B cell (primary cell): ENCODE measurements at places on chromosomes 11 and 22. TPM values are rescaled to one million over a fixed set of nuclear protein-coding genes. Genes with fewer than 3 reads are reported as not detected.

SYT12 gene
- not detected in 2 replicates for total RNA-seq

RIN1 gene
- 1.1 and 1.7 TPM in 2 replicates for total RNA-seq

GVQW3 gene
- 8.2 TPM in 2 replicates for total RNA-seq

DNA sequence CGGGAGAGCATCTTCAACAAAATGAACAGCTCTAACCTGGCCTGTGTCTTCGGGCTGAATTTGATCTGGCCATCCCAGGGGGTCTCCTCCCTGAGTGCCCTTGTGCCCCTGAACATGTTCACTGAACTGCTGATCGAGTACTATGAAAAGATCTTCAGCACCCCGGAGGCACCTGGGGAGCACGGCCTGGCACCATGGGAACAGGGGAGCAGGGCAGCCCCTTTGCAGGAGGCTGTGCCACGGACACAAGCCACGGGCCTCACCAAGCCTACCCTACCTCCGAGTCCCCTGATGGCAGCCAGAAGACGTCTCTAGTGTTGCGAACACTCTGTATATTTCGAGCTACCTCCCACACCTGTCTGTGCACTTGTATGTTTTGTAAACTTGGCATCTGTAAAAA is 109.9 kb downstream of the ARHGAP8 start:
- DNase-seq = no peak
- H3K27ac ChIP-seq = no peak overlapping the region
- no peaks in the 10 kb centered on the region for H3K27me3 ChIP-seq
- H3K4me3 ChIP-seq = no peak overlapping the region
- no peaks in the 10 kb centered on the region for H3K4me1 ChIP-seq

FAT3 gene
- total RNA-seq = not detected in 2 replicates

GRCh38 chr22:50082961-50083461 is 2.2 kb downstream of the MLC1 start:
- no peaks in the 10 kb centered on the region for H3K4me1 ChIP-seq
- no peaks in the 10 kb centered on the region for H3K27me3 ChIP-seq
- H3K4me3 ChIP-seq = no peak overlapping the region
- no peaks in the 10 kb centered on the region for H3K36me3 ChIP-seq
- no peak for DNase-seq

UBXN1 gene
- total RNA-seq = 186 and 193 TPM in 2 replicates

OR51E2 gene
- not detected in 2 replicates for total RNA-seq

SLC6A5 gene
- total RNA-seq = not detected in 2 replicates

GRCh38 chr22:42171417-42171816 is 40.8 kb upstream of the CYP2D6 start:
- H3K4me1 ChIP-seq = peaks cover 12% of the 10 kb centered on the region
- no peak overlapping the region for H3K27ac ChIP-seq
- no peaks in the 10 kb centered on the region for H3K27me3 ChIP-seq
- H3K36me3 ChIP-seq = peaks cover 4% of the 10 kb centered on the region
- no peak for DNase-seq

PARVB gene
- total RNA-seq = 49.4 and 49.8 TPM in 2 replicates

GRCh38 chr11:1573077-1573902 is 1.2 kb upstream of the DUSP8 start:
- peak overlapping the region; percentile 75 for H3K4me3 ChIP-seq
- DNase-seq = peak; percentile 65
- H3K27ac ChIP-seq = peak overlapping the region; percentile 85
- H3K27me3 ChIP-seq = no peaks in the 10 kb centered on the region
- H3K36me3 ChIP-seq = no peaks in the 10 kb centered on the region
- H3K4me1 ChIP-seq = peaks cover 31% of the 10 kb centered on the region

DNA sequence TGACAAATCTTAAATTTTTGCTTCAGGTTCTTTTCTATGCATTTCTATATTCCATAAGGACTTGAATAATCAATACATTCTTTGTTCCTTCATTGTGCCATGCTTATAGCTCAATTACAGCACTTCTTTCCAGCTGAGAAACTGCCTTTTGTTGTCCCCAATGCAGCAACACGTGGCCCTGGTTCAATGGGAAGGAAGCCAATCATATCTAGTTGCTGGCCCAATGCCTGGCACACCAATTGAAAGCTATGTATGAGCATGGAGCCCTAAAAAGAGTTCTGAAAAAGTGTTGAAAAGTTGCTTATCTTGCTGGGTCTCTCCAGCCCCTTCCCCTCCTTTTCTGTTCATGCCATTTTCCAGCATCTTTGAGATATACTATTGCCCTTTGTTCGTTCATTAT is 448.0 kb upstream of the FAT3 start:
- no peak overlapping the region for H3K27ac ChIP-seq
- no peak for DNase-seq
- no peaks in the 10 kb centered on the region for H3K27me3 ChIP-seq
- H3K36me3 ChIP-seq = no peaks in the 10 kb centered on the region

GRCh38 chr22:43313244-43313889 is 29.8 kb downstream of the SCUBE1 start:
- no peak for DNase-seq
- H3K36me3 ChIP-seq = no peaks in the 10 kb centered on the region
- H3K4me3 ChIP-seq = no peak overlapping the region
- no peaks in the 10 kb centered on the region for H3K4me1 ChIP-seq
- no peaks in the 10 kb centered on the region for H3K27me3 ChIP-seq
- no peak overlapping the region for H3K27ac ChIP-seq

GRCh38 chr11:72525466-72525865 is 91.1 kb upstream of the CLPB start:
- H3K36me3 ChIP-seq = no peaks in the 10 kb centered on the region
- no peak overlapping the region for H3K4me3 ChIP-seq
- H3K4me1 ChIP-seq = no peaks in the 10 kb centered on the region
- H3K27ac ChIP-seq = no peak overlapping the region

LINC01488 gene
- total RNA-seq = not detected in 2 replicates

- H3K4me3 ChIP-seq = no peak overlapping the region
- no peaks in the 10 kb centered on the region for H3K36me3 ChIP-seq
- DNase-seq = peak; percentile 22
- no peak overlapping the region for H3K27ac ChIP-seq
- H3K4me1 ChIP-seq = no peaks in the 10 kb centered on the region
These were observed 530.5 kb upstream of the CCDC90B start for GRCh38 chr11:83816572-83817187.

DGKZ gene
- 56.6 and 60.9 TPM in 2 replicates for total RNA-seq

DNA sequence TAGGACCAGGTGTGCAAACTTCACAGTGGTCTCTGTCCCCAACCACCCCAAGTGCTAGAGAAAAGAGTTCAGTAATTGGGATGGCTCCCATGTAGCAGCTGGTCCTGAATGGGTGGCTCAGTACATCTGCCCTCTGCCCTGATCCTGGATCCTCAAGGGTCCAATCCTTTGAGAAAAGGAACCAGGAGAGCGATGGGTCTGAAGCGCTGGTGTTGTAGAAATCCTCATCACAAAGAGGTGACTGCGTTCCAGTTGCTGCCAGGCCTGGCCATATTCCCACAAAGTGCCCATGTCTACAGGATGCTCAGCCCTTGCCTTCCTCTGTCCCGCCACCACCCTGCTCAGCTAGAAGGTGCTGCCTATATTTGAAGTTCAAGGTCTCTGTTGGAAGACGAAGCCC is 6.2 kb upstream of the C22orf39 start:
- no peaks in the 10 kb centered on the region for H3K27me3 ChIP-seq
- no peak overlapping the region for H3K4me3 ChIP-seq

DNA sequence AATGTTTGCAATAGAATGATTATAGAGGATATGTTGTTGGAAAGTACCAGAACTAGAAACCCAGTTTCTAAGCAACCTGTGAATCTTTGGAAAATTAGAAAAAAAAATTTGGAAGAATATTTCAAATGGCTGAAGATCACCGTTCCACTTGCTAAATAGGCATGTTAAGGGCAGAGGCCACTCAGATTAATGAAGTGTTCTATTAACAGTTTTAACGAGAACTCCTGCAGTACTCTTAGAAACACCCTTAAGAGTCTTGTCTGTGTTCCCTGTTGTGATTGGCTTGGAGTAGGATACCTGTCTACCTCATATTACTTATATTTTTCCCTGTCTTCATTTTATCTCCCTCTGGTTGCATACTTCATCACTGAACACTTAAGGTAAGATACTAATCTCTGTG is 4.6 kb downstream of the C11orf54 start:
- DNase-seq = no peak
- peaks cover 5% of the 10 kb centered on the region for H3K4me1 ChIP-seq
- H3K27ac ChIP-seq = no peak overlapping the region

GRCh38 chr11:2460540-2461252 is 15.9 kb downstream of the KCNQ1 start:
- peaks cover 23% of the 10 kb centered on the region for H3K4me1 ChIP-seq
- no peaks in the 10 kb centered on the region for H3K36me3 ChIP-seq
- no peak for DNase-seq
- H3K27me3 ChIP-seq = no peaks in the 10 kb centered on the region
- H3K27ac ChIP-seq = no peak overlapping the region

GRCh38 chr11:1302041-1302460 is 7.4 kb downstream of the TOLLIP start:
- H3K27ac ChIP-seq = no peak overlapping the region
- H3K27me3 ChIP-seq = no peaks in the 10 kb centered on the region
- no peak for DNase-seq
- peaks cover 9% of the 10 kb centered on the region for H3K4me1 ChIP-seq

DNA sequence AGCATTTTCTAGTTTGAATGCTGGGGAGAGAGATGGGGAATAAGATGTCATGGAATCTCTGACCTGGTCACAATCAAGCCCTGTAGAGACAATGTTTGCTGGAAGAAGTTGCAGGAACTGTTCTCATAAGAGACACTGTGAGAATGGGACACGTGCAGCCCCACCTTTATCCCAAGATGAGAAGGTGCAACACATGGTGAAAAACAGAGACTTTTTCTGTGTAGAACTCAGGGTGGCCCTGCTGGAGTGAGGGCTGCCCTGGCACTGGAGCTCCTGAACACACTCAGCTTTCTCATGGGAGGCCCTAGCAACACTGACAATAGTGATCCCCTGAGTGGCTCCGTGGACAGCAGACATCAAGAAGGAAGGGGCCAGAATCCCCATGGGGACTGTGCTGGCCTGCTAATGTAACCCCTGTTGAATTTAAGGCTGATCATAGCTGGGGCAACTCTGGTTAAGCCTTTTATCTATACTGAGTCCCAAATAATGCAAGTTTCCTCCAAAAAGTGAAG is 106.6 kb downstream of the ME3 start:
- H3K4me1 ChIP-seq = no peaks in the 10 kb centered on the region
- H3K27me3 ChIP-seq = no peaks in the 10 kb centered on the region
- DNase-seq = no peak

GRCh38 chr22:30891443-30891755 is 77.2 kb downstream of the MORC2 start:
- H3K4me1 ChIP-seq = no peaks in the 10 kb centered on the region
- no peak overlapping the region for H3K4me3 ChIP-seq
- H3K36me3 ChIP-seq = no peaks in the 10 kb centered on the region
- no peak for DNase-seq
- H3K27ac ChIP-seq = no peak overlapping the region

DNA sequence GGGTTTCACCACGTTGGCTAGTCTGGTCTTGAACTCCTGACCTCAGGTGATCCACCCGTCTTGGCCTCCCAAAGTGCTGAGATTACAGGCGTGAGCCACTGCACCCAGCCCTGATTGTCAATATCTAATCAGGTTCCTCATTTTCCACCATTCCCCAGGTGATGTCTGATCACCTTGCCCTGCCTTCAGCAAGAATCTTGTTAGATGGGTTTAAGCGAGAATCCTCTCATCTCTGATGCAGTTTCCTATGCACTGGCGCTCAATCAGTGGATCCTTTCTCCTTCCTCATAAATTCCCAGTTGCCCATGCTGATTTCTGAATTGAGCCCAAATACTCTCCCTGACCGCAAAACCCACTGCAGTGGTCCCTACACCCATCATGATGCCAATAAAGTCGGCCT is 664 bp upstream of the ZC3H7B start:
- H3K36me3 ChIP-seq = peaks cover 1% of the 10 kb centered on the region
- H3K4me3 ChIP-seq = peak overlapping the region; percentile 86
- peaks cover 13% of the 10 kb centered on the region for H3K4me1 ChIP-seq
- no peak for DNase-seq
- H3K27me3 ChIP-seq = no peaks in the 10 kb centered on the region
- peak overlapping the region; percentile 84 for H3K27ac ChIP-seq

DNA sequence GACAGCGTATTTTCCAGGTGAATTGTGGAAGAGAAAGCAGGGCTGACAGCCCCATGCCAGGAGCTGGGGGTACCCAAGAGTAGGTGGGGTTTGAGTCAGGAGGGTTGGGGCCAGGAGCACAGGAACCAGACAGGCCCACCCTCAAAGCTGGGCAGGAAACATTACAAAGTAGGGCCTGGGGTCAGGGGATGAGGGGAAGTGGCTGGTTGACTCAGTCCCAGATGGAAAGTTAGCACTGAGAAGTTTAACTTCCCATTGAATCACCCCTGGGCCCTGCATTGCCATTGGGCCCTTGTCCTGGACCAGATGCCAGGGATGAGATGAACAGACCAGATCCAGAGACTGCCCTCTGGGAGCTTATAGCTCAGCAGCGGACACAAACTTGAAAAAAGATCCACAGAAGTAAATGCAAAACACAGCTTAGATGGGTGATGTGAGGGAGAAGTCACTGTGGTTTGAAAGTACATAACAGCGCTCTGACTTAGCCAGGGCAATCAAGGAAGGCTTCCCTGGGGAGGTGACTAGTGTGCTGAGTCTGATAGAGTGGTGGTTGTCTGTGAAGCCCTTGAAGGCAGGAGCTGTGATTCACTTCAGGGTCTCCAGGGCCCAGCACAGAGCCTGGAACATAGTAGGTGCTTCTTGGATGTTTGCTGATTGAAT is 2.2 kb downstream of the MAFF start:
- no peaks in the 10 kb centered on the region for H3K27me3 ChIP-seq
- no peak overlapping the region for H3K4me3 ChIP-seq
- DNase-seq = no peak
- H3K4me1 ChIP-seq = peaks cover 25% of the 10 kb centered on the region
